ENCODE measurements at places on chromosomes 5 and 9.

DNA sequence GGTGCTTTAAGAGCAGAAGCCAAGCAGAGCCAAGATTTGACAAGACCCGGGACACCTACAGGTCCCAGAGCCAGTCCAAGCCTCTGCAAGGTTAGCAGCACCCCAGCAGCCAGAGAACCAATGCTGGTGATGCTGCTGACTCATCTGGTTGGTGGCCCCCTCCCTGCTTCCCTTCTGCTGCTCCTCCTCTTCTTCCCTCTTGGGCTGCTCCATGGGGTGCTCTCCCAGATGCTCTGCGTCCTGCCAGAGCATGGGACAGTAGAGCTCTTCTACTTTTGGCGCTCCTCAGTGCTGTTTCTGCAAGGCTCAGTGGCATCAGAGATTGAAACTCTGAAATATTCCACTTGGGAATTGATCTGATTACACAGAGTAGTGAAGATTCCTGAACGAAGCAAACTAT is 76.1 kb upstream of the SAP30L start:
- DNase-seq, result no peak

GRCh38 chr9:13974891-13975290 is 339.1 kb downstream of the NFIB start:
- no peak for DNase-seq

GRCh38 chr5:10099548-10099947 is 150.1 kb downstream of the ATPSCKMT start:
- DNase-seq, result no peak

- no peak for DNase-seq
These were observed 1724.7 kb upstream of the WWC1 start for GRCh38 chr5:166566725-166567124.

GRCh38 chr5:134608555-134608954 is 24.1 kb downstream of the SAR1B start:
- no peak for DNase-seq

DNA sequence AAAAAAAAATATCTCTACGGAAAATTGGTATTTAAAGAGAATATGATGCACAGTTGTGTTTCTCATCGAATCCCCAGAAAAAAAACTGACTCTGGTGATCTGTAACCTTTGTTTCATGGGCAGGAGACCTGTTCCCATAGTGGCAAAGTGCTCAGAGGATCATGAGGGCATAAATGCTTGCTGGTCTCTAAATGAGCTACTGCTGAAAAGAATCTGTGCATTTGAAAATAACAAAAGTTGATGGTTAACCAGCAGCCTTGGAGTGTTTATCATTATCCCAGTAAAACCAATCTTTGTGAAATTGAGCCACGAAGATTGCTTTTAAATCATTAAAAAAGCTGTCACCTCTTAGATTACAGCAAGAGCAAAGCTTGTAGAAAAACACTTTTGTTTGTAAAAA is 775.4 kb downstream of the MTRR start:
- no peak for DNase-seq

Measured in NCI-H510A treated with DMSO at 0.1 percent for 48 hours (cell line).